M059J (cell line): ENCODE measurements at places on chromosomes 7 and 10.

GRCh38 chr10:132001238-132001972, 19.7 kb upstream of the BNIP3 start:
- DNase-seq: peak; percentile 81

GRCh38 chr10:132959559-132959961, 17.2 kb upstream of the CFAP46 start:
- no peak for DNase-seq

DNA sequence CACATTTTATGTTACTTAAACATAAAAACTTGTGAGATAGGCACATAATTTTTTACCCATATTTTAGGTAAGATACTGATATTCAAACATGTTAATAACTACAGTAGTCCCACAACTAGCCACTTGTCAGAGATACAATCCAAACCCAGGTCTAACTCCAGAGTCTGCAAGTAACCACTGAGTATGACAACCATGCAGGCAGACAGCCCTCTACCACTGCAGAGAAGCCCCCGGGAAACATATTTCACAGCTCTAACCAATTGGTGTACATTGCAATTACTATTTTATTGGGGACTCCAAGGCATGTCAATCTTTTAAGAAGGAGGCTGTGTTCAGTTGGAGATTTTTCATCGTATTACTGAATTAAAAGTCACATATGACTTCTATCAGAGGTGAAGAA, 107.2 kb upstream of the FAM133B start:
- DNase-seq: peak; percentile 28

GRCh38 chr10:127227027-127227426, 30.6 kb upstream of the INSYN2A start:
- no peak for DNase-seq

- no peak for DNase-seq
Measured at GRCh38 chr7:45215601-45216062, 58.0 kb downstream of the RAMP3 start.

GRCh38 chr10:32379950-32380551, 33.1 kb upstream of the EPC1 start:
- no peak for DNase-seq

DNA sequence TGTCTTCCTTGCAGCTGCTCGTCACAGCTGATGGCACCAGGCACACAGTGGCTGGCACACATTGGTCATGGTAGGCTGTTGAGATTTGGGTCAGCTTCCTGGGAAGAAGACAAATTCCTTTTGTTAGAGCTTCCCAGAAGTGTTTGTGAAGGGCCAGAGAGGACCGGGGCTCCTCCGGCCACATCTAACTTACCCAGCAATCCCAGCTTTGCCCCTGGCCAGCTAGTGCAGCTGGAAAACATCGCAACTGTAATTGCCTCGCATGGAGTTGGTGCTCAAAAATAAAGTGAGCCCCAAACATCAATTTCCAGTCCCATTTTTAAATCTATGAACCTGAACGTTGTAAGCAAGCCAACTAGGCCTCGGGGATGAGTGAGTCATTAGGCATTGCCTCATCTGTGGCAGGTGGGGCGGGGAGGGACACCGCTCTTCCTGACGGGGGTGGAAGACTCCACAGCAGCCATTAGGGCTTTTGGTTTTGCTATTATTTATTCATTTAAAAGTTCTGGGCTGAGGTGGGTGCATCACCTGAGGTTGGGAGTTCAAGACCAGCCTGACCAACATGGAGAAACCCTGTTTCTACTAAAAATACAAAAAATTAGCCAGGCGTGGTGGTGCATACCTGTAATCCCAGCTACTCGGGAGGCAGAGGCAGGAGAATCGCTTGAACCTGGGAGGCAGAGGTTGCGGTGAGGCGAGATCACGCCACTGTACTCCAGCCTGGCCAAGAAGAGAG, 12.4 kb downstream of the CPA5 start:
- DNase-seq: peak; percentile 97

DNA sequence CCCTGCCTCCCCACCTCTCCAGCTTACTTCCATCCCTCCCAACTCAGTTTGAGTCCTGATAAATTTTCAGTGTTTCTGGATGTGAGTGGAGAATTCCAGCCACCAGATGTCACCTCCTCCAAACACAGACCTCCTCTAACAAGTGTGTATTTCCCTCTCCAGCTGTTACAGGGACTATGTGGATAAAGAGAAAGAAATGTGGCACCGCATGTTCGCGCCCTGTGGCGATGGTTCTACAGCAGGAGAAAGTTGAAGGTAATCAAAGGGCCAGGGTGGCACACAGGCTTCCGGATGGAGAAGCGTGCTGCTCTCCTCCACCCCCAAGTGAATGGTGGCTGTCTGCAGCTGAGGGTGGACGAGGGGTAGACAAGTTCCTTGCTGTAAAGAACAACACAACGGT, 14.7 kb downstream of the FKBP6 start:
- peak; percentile 50 for DNase-seq

GRCh38 chr10:6678211-6678803, 98.2 kb upstream of the PRKCQ start:
- peak; percentile 19 for DNase-seq

- no peak for DNase-seq
Measured at GRCh38 chr10:104146882-104147281, 24.9 kb downstream of the SFR1 start.

- no peak for DNase-seq
Measured at GRCh38 chr7:151551820-151552219, 32.1 kb upstream of the RHEB start.

- DNase-seq: peak; percentile 42
Measured at GRCh38 chr10:126595160-126595559, 75.3 kb downstream of the C10orf90 start.

GRCh38 chr7:8200717-8201116, 61.2 kb downstream of the ICA1 start:
- no peak for DNase-seq

GRCh38 chr10:129707406-129708388, 240.7 kb downstream of the MGMT start:
- DNase-seq: no peak

- DNase-seq: no peak
Measured at GRCh38 chr10:95496246-95496911, 64.8 kb downstream of the SORBS1 start.

DNA sequence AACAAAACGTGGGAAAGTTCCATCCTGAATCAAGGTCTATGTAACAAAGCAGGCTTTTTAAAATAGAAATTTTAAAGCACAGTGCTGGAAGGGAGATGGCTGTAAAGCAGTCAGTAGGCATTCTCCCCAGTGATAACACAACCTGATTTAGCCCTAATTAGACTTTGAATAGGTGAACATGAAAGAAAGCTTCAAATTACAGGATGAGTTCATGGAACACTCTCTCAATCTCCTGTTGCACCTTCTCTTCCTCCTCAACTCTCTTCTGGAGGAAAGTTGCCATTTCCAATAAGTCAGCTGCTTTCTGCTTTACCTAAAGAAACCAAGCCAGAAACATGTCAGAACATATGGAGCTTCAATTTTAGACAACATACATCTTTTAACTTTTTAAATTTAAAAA, 20.1 kb downstream of the SFR1 start:
- DNase-seq: no peak

GRCh38 chr7:28096713-28097112, 83.9 kb downstream of the JAZF1 start:
- DNase-seq: peak; percentile 63

- no peak for DNase-seq
Measured at GRCh38 chr10:13658871-13659685, 72.3 kb downstream of the PRPF18 start.

- DNase-seq: no peak
Measured at GRCh38 chr10:84845628-84846261, 517.4 kb downstream of the CCSER2 start.

DNA sequence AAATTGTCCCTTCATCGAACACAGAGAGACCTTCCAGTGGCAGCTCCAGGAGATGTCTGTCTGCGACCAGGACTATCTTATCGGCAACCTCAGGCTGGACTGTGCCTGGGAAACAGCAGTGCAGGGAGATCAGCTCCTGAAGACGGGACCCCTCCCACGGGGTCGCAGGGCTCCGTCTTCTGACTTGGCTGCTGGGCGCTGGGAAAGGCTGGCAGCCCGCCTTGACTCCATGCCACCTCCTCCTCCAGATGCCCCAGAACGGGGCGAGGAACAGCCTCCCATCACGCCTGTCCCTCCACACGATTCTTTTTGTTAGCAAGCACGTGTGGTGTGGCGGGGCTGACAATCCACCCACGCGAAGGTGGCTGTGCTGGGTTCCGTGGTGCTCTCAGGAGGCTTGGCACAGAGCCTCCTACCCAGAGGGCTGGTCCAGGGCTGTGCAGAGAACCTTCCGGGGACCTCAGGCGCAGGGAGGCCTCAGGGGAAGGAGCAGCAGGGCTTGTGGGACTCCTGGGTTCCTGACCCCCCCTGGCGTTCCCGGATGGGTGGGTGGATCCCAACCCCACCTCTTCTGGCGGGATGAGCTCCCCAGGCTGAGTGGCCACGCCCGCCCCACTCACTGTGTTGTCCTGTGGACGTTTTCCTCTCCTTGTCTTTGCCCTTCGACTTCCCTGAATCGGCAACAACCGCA, 47.6 kb upstream of the NKX6-2 start:
- DNase-seq: no peak

- no peak for DNase-seq
Measured at GRCh38 chr10:113681533-113682470, 2.1 kb downstream of the CASP7 start.
